ENCODE measurements at places on chromosomes 3 and 15. TPM values are rescaled to one million over a fixed set of nuclear protein-coding genes. Genes with fewer than 3 reads are reported as not detected.

- no peak overlapping the region for H3K27ac ChIP-seq
- no peak overlapping the region for H3K4me3 ChIP-seq
- H3K36me3 ChIP-seq: peaks cover 14% of the 10 kb centered on the region
- no peaks in the 10 kb centered on the region for H3K27me3 ChIP-seq
Observed at GRCh38 chr15:66523926-66524325, 18.8 kb downstream of the ZWILCH start.

DNA sequence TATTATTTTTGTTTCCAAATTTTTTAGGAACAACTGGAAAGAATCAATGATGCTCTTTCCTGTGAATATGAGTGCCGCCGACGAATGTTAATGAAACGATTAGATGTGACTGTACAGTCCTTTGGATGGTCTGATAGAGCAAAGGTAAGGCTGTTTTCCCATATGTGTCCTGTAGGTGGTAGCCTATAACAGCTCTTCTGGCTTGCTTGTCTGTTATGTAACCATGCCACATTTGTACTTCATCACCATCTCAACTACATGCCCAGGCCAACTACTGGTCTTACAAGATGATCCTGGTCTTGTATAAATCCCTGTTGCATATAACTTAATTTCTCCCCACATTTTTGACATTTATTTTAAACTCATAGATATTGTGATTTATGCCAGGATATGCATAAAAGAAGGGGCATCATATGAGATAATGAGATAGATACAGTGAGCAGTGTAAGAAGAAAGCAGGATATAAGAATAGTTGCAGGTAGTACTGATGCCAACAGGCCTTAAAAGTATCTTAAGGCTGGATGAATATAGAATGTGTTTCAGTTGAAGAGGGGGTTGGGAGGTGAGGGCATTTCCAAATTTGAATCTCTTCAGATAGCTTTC lies 20.3 kb downstream of the FAM98B start:
- H3K4me1 ChIP-seq: no peaks in the 10 kb centered on the region
- H3K27me3 ChIP-seq: no peaks in the 10 kb centered on the region
- H3K27ac ChIP-seq: no peak overlapping the region
- H3K36me3 ChIP-seq: peaks cover 37% of the 10 kb centered on the region
- DNase-seq: peak; percentile 51
- H3K4me3 ChIP-seq: no peak overlapping the region

DNA sequence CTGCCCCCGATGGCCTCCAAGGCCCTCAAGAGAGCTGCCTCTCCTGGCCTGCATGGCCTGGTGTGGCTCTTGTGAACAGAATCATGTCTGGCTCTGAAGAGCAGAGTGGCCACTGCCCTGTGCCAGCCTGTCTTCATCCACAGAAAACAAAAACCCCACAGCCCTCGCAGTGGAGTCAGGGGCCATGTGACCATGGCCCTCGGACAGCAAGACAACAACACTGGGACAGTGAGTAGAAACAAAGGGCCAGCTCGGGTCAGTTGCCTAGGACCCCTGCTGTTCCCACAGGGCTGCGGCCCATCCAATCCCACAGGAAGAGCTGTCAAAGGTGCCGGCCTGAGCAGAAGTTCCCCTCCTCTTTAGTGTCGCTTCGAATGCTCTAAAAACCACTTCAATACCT lies 72.5 kb downstream of the UMPS start:
- peaks cover 6% of the 10 kb centered on the region for H3K36me3 ChIP-seq
- no peak overlapping the region for H3K4me3 ChIP-seq
- H3K27ac ChIP-seq: no peak overlapping the region

- no peaks in the 10 kb centered on the region for H3K4me1 ChIP-seq
- no peak overlapping the region for H3K27ac ChIP-seq
- peak; percentile 59 for DNase-seq
- H3K36me3 ChIP-seq: peaks cover 93% of the 10 kb centered on the region
Observed at GRCh38 chr15:89591834-89592233, 16.6 kb downstream of the TICRR start.

DNA sequence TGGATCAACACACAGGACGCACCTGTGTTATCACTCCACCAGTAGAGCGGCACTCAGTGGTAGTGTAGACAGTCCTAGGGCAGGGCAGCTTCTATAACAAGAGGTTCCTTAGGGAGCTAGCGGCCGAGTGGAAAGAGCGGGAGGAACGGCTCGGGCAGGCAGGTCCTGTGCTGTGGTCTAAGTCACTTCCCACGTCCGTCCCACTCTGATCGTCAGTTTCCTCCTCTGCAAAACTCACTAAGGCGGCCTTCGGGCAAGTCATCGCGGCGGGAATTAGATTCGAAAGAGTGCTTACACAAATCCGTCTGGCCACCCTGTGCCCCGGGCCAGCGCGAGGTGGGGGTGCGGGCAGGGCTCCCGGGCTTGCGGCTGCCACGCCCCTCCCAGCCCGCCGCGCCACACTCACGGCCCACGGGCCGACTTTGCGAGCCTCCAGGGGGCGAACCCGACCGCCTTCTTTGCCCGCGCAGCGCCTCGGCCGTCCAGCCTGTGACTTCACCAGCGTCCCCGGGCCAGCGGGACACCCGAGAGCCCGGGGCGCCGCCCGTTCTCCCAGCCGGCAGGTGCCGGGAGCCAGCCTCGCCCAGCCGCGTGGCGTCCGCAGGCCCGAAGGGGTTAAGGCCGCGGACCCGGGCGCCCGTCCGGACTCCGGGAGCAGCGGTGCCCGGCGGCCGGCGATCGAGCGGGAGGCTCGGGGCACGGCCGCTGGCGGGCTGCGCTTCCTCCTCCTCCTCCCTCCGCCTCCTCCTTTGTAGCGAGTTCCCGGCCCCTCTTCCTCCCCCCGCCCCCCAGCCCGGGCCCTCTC lies 416 bp upstream of the CORO2B start:
- peak overlapping the region; percentile 72 for H3K27ac ChIP-seq
- H3K36me3 ChIP-seq: no peaks in the 10 kb centered on the region

GRCh38 chr3:39383881-39384664 lies 903 bp downstream of the SLC25A38 start:
- H3K27ac ChIP-seq: peak overlapping the region; percentile 81
- H3K36me3 ChIP-seq: no peaks in the 10 kb centered on the region
- no peaks in the 10 kb centered on the region for H3K27me3 ChIP-seq
- H3K4me1 ChIP-seq: no peaks in the 10 kb centered on the region
- peak; percentile 89 for DNase-seq

DNA sequence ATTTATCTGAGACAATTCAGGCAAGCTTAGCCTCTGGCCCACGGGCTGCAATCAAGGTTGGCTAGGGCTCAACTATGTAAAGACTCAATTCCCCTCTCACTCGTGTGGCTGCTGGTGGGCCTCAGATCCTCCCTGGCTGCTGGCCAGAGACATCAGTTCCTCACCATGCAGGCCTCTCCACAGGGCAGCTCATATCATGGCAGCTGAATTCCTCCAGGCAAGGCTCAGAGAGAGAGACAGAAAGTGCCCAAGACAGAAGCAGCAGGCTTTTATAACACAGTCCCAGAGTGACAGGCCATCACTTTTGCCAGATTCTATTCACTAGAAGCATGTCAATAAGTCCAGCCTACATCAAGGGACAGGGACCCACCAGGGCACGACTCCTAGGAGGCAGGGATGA lies 63.2 kb downstream of the XXYLT1 start:
- H3K4me1 ChIP-seq: peaks cover 50% of the 10 kb centered on the region
- no peak overlapping the region for H3K4me3 ChIP-seq
- H3K36me3 ChIP-seq: no peaks in the 10 kb centered on the region
- no peaks in the 10 kb centered on the region for H3K27me3 ChIP-seq
- H3K27ac ChIP-seq: no peak overlapping the region

DNA sequence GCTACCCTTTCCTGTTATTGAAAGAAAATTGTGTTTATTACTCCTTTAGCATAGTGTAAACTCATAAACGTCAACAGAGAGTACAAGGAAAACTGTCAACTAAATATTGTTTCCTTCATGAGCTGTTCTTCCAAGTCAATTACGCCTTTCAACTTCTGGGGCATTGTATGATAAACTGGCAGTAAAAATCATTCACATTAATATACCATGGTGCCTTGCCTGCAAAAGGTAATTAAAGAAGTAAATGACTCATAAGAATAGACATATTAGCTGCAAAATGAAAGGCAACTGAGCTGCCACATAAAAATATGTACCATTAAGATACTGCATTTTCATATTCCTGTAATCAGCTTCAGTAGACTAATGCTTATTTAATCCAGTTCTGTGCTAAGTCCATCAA lies 447.3 kb downstream of the FOXP1 start:
- no peak for DNase-seq
- H3K4me1 ChIP-seq: peaks cover 25% of the 10 kb centered on the region
- H3K4me3 ChIP-seq: no peak overlapping the region
- no peaks in the 10 kb centered on the region for H3K27me3 ChIP-seq
- no peak overlapping the region for H3K27ac ChIP-seq

- H3K27me3 ChIP-seq: no peaks in the 10 kb centered on the region
- peak; percentile 73 for DNase-seq
- no peak overlapping the region for H3K4me3 ChIP-seq
- no peaks in the 10 kb centered on the region for H3K36me3 ChIP-seq
- peak overlapping the region; percentile 52 for H3K27ac ChIP-seq
Observed at GRCh38 chr15:101070502-101071273, 151.5 kb downstream of the LRRK1 start.

GOLGA6L4 gene
- 1.5 TPM for total RNA-seq

BLM gene
- total RNA-seq: 43.6 TPM

All from A673 (cell line).